Hypothalamus (tissue), 51 donors: ENCODE measurements at places on chromosomes 5 and 9.

DNA sequence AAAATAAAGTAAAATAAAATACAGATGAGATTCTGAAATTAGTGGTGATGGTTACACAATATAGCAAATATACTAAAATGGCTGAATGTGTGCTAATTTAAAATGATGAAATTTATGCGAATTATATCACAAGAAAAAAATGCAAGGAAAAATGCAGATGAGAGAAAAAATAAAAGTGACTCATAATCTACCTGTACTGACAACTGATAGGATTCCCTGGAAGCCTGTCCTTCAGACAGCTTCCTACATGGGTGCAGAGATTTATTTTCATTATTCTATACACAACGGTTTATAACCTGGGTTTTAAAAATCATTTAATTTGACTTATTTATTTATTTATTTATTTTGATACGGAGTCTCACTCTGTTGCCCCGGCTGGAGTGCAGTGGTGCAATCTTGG is 5.8 kb upstream of the NCS1 start:
- DNase-seq = no peak

- no peak for DNase-seq
These were observed 1.6 kb upstream of the MARCHF6 start for GRCh38 chr5:10351919-10352318.

DNA sequence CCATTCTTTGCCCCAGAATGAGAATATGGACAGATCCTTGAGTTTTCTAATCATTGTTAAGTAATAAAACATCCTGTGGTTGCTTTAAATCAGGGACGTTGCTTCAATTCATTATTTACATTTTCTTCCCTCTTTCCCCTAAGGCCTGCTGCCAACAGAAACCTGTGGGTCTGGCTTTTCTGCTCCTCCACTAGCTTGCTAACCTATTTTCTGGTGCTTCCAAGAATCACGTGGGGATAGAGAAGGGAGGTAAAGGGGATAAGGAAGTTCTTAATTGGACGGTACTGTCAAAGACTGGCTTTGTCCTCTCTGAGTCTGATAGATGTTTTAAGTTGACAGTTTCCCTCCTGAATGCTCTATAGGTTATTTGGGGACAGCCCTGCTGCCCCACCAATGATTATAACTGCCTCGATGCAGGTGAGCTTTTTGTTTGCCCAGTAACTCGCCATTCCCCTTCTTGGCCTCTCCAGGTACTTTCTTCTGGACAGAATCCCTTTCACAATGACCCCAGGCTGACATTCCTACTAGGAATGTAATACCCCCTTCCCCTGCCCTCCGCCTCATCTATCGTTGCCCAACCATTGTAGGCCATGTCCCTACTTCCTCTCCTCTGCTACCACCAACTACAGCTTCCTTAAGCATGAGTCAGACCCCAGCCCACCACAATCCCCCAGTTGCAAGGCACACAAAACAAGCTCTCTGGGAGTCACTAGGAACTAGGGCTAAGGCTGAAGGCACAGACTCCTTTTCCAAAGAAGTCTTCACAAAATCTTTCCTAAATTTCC is 19.9 kb upstream of the CPEB4 start:
- no peak for DNase-seq

- DNase-seq = no peak
These were observed 117.5 kb downstream of the MED10 start for GRCh38 chr5:6260846-6261245.

- DNase-seq = no peak
These were observed 10.3 kb downstream of the GDF9 start for GRCh38 chr5:132856011-132856410.
